ENCODE measurements at places on chromosomes 1 and 21. TPM values are rescaled to one million over a fixed set of nuclear protein-coding genes. Genes with fewer than 3 reads are reported as not detected.

Gene OSBPL9
- 81.0 TPM for total RNA-seq

Gene SMYD3
- 50.1 TPM for total RNA-seq

Gene HSD3B2
- total RNA-seq = not detected

Gene LRRC38
- total RNA-seq = 0.46 TPM

Gene EPHA8
- 10.4 TPM for total RNA-seq

Gene NUP210L
- total RNA-seq = 0.23 TPM

Gene GPR37L1
- total RNA-seq = 6.5 TPM

Gene SLC44A3
- 5.1 TPM for total RNA-seq

Gene DVL1
- 58.6 TPM for total RNA-seq

Gene IVL
- total RNA-seq = not detected

Gene CAMK1G
- total RNA-seq = 4.4 TPM

Gene PLCH2
- total RNA-seq = 16.1 TPM

Gene LCE1C
- not detected for total RNA-seq

Gene DEPDC1
- 5.1 TPM for total RNA-seq

Gene INSRR
- 0.46 TPM for total RNA-seq

Gene OR13G1
- not detected for total RNA-seq

Gene KCNE2
- total RNA-seq = 0.23 TPM

Gene RAB29
- 4.6 TPM for total RNA-seq

Gene KIF17
- 17.8 TPM for total RNA-seq

Gene NBPF10
- 0.92 TPM for total RNA-seq

Gene ZRANB2
- total RNA-seq = 94.1 TPM

Gene CENPF
- 21.5 TPM for total RNA-seq

Gene FLG2
- not detected for total RNA-seq

Gene DMBX1
- 1.8 TPM for total RNA-seq

Gene TTC24
- not detected for total RNA-seq

Gene CYP2J2
- 1.6 TPM for total RNA-seq

Gene NTMT2
- not detected for total RNA-seq

Gene CFAP141
- not detected for total RNA-seq

Gene SORT1
- total RNA-seq = 73.8 TPM

Gene FMO4
- total RNA-seq = 0.46 TPM

Gene USP48
- 66.7 TPM for total RNA-seq

Gene VASH2
- 17.8 TPM for total RNA-seq

Gene LCE2A
- not detected for total RNA-seq

Gene TMPRSS15
- total RNA-seq = 0.23 TPM
